CD4-positive, CD25-positive, alpha-beta regulatory T cell (primary cell): ENCODE measurements at places on chromosomes 1 and 21. TPM values are rescaled to one million over a fixed set of nuclear protein-coding genes. Genes with fewer than 3 reads are reported as not detected.

GRCh38 chr1:200112290-200112689, 84.8 kb downstream of the NR5A2 start:
- H3K27ac ChIP-seq = no peak overlapping the region
- H3K4me3 ChIP-seq = no peak overlapping the region
- no peaks in the 10 kb centered on the region for H3K4me1 ChIP-seq

DNA sequence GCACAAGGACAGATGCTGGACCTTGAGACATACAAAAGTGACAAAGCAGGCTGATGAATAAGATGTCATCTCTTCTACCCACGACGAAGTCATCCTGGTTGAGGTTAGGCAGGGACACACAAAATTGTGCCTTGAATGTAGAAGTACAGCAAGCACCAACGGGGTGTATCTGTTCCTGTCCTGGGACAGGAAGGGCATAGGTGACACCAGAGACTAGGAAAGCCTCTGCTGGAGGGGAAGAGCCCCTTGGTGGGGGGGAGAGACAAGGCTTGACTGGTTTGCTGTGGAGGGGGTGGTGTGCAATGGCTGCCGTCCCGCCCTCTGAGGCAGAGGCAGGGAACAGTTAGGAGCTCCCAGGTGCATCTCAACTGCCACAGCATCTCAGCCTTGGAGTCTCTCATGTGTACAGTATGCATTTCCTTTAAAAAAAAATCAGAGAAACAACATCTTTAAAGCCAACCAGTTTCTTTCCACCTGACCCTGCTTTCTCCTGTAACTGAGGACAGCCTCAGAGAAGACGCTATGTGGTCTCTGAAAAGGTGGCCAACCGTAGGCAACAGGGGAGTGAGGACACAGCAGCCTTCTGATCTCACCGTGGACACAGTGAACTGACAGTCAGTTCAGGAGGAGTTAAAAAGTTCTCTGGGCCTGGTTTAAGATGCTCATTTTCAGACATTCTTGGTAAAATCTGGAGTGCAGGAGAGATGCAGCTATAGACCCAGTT, 17.7 kb upstream of the GFI1 start:
- no peak overlapping the region for H3K27ac ChIP-seq
- H3K36me3 ChIP-seq = no peaks in the 10 kb centered on the region
- H3K4me3 ChIP-seq = no peak overlapping the region
- no peaks in the 10 kb centered on the region for H3K27me3 ChIP-seq

The CHIA gene
- total RNA-seq = not detected

- peaks cover 18% of the 10 kb centered on the region for H3K36me3 ChIP-seq
- H3K27me3 ChIP-seq = no peaks in the 10 kb centered on the region
- H3K4me3 ChIP-seq = peak overlapping the region; percentile 99
- peaks cover 54% of the 10 kb centered on the region for H3K4me1 ChIP-seq
Observed at GRCh38 chr1:244836135-244836521, 670 bp downstream of the COX20 start.

DNA sequence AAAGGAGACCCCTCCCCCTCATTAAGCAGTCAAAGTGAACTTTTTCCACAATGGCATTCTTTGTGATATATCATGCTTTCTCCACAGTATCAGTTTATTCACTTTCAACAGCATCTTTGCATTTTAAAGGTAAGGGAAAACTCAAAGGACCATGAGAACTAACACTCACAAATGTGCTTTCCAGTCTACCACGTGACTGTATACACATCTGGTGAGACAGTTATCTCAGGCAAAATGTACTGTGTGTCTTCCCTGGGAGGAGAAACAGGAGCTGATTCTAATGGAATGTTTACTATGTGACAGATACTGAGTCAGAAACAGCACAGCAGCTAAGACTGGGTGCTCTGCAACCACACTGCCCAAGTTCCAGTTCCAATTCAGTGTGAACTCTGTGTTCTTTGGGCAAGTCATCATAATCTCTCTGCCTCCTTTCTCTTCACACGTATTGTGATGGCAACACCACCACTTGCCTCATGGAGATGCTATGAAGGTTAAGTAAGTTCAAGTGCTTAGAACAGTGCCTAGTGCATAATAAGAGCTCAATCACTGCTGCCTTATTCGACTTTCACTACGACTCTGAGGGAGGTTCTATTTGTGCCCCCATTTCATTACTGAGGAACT, 79.0 kb downstream of the SLC45A1 start:
- H3K27ac ChIP-seq = peak overlapping the region; percentile 71
- peak overlapping the region; percentile 84 for H3K4me3 ChIP-seq
- DNase-seq = no peak

DNA sequence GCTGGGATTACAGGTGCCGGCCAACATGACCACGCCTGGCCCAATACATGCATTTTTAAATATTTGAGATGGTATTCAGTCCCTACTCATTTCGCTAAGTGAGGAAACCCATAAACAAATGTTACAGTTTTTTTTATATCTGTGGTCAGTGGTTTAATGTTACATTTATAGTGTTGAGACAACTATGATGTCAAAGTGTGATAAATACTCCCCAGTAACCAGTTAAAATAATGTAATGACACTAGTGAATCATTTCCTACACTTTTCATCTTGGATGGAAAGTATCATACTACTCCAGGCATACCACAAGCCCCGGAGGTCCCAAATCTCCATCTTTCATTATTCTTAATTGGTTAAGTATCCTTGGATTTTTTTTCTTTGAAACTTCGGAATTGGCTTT, 87.5 kb upstream of the KIF26B start:
- no peak overlapping the region for H3K27ac ChIP-seq
- H3K36me3 ChIP-seq = no peaks in the 10 kb centered on the region
- no peak overlapping the region for H3K4me3 ChIP-seq
- no peaks in the 10 kb centered on the region for H3K27me3 ChIP-seq
- no peaks in the 10 kb centered on the region for H3K4me1 ChIP-seq

The TMEM51 gene
- not detected for total RNA-seq

The KCNC4 gene
- 16.4 TPM for total RNA-seq

The CCDC24 gene
- total RNA-seq = 1.2 TPM

- H3K27ac ChIP-seq = no peak overlapping the region
- H3K4me3 ChIP-seq = no peak overlapping the region
- H3K4me1 ChIP-seq = no peaks in the 10 kb centered on the region
- DNase-seq = no peak
- H3K27me3 ChIP-seq = no peaks in the 10 kb centered on the region
Observed at GRCh38 chr21:16838331-16838730, 674.5 kb upstream of the CXADR start.

DNA sequence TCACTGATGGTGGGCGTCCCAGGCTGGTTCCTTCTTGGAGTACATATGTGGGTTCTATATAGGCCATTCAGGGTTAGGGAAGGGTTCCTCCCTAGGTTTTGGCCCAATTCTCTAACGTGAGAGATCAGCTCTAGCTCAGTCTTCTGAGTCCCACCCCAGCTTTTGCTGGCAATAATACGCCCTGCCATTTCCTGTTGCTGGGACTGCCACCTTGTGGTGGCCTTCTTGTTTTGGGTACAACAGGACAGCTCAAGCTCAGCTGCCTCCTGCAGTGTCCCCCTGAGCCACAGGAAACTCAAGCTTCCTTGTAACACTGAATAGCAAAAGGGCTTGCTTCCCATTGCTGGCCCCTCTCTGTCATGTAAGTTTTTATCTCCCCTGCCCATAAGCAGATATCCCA, 77.8 kb downstream of the BACH1 start:
- no peak overlapping the region for H3K27ac ChIP-seq
- peak overlapping the region; percentile 23 for H3K4me3 ChIP-seq
- peaks cover 8% of the 10 kb centered on the region for H3K4me1 ChIP-seq
- peak; percentile 11 for DNase-seq

The KIF26B gene
- total RNA-seq = not detected

The C1QB gene
- not detected for total RNA-seq

DNA sequence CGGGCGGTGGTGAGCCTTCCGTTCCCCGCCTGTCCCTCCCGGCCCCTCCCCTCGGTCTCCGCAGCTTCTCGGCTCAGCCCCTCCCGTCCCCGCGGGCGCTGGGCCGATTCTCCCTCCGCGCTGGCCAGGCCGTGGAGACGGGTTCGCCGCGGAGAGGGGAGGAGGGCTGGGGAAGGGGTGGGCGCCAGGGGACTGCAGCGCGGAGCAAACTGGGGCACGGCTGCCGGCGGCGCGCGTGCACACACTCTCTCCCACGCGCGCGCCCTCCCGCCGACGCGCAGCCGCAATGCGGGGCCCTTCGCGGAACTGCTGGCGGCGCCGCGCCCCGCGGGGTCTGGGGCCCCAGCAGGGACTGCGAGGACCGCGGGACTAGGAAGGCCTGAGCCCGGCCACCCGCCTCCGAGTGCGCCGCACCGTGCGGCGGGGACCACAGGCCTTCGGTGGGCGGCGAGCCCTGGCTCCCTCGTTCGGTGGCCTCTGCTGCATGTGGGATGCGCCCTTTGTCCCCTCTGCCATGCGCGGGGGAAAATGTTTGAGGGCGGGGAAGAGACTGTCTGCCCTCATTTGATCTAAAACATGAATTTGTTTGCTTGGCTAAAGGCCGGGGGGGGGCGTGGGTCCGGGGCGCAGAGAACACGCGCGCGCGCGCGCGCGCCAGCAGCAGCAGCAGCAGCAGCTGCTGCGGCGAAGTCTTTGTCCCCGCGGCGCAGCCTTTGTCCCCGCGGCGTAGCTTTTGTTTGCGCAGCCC, 90.7 kb upstream of the VAMP3 start:
- H3K4me3 ChIP-seq = no peak overlapping the region
- H3K4me1 ChIP-seq = peaks cover 16% of the 10 kb centered on the region
- no peaks in the 10 kb centered on the region for H3K36me3 ChIP-seq
- DNase-seq = peak; percentile 27
- peak overlapping the region; percentile 23 for H3K27ac ChIP-seq

The LIPI gene
- not detected for total RNA-seq

- peaks cover 16% of the 10 kb centered on the region for H3K27me3 ChIP-seq
- no peak for DNase-seq
Observed at GRCh38 chr1:204742676-204743251, 57.2 kb upstream of the LRRN2 start.
